Muscle of leg (tissue), 16 donors: ENCODE measurements at places on chromosomes 16 and 17. TPM values are rescaled to one million over a fixed set of nuclear protein-coding genes. Genes with fewer than 3 reads are reported as not detected.

DNA sequence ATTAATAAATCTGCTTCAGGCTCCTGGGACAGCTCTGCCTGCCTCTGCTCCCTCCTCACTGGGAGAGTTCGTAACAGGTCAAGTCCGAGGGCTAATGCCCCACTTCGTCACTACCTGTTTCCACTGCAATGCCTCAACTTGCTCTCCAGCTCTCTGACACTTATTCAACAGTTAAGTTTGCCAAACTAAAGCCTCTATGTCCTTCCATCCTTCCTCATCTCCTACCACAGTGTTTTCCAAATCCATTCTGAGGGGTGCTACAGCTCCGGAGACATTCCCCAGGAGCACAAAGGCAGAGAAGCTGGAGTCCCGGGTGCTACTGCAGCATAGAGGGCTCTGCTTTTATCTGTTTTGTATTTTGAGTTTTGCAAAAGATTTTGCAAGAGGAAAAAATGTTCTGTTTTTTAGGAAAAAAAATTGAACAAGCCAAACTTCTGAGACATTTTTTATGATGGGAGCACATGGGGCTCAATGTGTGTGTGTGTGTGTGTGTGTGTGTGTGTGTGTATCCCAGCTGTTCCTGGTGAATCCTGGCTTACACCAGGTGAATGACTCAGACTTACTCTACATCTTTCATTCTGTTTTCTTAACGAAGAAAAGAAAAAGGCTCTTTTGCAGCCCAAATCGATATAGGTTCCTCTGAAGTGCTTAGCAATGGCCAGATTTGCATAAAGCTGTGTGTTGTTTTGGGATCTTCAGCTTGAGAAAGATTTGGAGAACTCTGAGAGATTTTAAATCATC, 46.1 kb upstream of the MYOCD start:
- no peaks in the 10 kb centered on the region for H3K36me3 ChIP-seq
- H3K27ac ChIP-seq, result no peak overlapping the region
- no peak for DNase-seq
- H3K27me3 ChIP-seq, result no peaks in the 10 kb centered on the region

DNA sequence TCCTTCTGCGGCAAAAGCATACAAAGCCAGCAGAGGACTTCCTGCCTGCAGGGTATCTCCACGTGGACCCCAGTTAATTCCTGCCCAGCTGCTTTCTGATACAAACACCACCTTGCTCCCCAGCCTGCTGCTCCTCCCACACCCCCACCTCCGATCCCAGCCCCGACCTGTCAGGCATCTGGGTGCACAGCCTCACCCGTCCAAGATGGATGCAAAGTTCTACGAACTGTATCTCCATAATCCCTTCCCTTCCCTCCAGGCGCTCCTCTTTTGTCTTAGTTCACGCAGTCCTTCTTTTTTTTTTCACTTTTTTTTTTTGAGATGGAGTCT, 15.6 kb upstream of the FOXJ1 start:
- no peaks in the 10 kb centered on the region for H3K27me3 ChIP-seq
- no peak overlapping the region for H3K4me3 ChIP-seq
- no peak for DNase-seq
- no peaks in the 10 kb centered on the region for H3K36me3 ChIP-seq
- peaks cover 11% of the 10 kb centered on the region for H3K4me1 ChIP-seq
- H3K27ac ChIP-seq, result no peak overlapping the region

DNA sequence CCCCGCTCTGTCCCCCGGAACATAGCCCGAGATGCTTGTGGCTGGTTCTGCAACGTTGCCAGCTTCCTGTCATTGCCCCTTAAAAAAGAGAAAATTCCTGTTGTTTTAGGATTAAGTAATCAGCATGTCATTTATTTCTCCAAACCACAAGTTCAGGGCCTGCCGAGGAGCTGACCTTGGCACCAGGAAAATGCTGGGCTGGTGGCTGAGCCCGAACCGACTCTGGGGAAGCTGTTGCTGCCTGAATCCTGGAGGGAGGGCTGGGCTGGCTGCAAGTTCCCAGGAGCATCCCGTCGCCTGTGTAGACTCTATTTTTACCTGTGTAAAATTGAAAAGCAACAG, 130.9 kb upstream of the FOXF1 start:
- no peak for DNase-seq
- no peak overlapping the region for H3K4me3 ChIP-seq
- peaks cover 40% of the 10 kb centered on the region for H3K27me3 ChIP-seq
- H3K27ac ChIP-seq, result no peak overlapping the region

DNA sequence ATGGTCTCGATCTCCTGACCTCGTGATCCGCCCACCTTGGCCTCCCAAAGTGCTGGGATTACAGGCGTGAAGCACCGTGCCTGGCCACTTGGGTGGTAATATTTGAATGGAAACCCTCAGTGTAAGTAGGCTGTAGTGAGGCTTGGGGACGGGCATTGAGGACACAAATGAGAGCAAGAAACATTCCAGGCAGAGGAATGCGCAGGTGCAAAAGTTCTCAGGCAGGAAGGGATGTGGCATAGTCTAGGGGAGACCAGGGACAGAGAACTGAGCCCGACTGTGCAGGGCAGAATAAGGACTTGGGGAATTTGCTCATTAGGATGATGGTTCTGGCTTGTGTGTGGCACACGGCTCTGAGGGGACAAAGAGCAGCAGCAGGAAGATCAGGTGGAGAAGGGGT, 54.8 kb downstream of the GRB2 start:
- no peak overlapping the region for H3K27ac ChIP-seq
- no peaks in the 10 kb centered on the region for H3K27me3 ChIP-seq
- H3K4me3 ChIP-seq, result no peak overlapping the region
- no peaks in the 10 kb centered on the region for H3K36me3 ChIP-seq

- H3K4me3 ChIP-seq, result no peak overlapping the region
- DNase-seq, result peak; percentile 54
- H3K27me3 ChIP-seq, result no peaks in the 10 kb centered on the region
- H3K4me1 ChIP-seq, result peaks cover 9% of the 10 kb centered on the region
- H3K27ac ChIP-seq, result peak overlapping the region; percentile 25
These were observed 8.3 kb upstream of the HEATR6 start for GRCh38 chr17:60086818-60087591.

DNA sequence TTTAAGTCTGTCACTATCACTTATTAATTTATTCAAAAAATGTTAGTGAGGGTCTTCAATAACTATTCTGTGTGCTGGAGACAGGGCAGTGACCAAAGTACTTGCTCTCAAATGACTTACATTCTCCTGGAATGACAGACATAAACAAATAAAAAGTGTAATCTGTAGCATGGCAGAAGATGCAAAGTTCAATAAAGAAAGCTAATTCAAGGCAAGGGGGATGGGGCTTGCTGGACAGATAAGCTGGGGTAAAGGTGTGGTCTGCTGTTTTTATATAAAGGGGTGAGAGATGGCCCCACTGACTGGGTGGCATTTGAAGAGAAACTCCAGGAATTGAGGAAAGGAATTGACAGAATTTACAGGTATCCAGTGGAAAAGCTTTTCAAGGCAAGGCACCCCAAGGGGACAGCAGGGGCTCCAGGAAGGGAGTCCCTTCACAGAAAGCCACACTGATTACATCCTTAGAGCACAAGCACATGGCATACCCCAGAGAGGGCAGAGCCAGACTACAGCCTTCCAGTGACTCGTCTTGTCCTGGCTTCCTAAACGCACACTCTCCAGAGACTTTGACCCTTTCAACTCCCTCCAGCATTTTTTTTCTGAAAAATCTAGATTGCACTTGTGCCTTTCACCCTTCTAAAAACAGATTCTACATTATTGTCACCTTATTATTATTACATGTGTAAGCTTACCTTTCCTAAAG, 123.7 kb upstream of the HS3ST3A1 start:
- no peaks in the 10 kb centered on the region for H3K4me1 ChIP-seq
- no peaks in the 10 kb centered on the region for H3K27me3 ChIP-seq
- DNase-seq, result no peak
- H3K27ac ChIP-seq, result no peak overlapping the region
- H3K4me3 ChIP-seq, result no peak overlapping the region

DNA sequence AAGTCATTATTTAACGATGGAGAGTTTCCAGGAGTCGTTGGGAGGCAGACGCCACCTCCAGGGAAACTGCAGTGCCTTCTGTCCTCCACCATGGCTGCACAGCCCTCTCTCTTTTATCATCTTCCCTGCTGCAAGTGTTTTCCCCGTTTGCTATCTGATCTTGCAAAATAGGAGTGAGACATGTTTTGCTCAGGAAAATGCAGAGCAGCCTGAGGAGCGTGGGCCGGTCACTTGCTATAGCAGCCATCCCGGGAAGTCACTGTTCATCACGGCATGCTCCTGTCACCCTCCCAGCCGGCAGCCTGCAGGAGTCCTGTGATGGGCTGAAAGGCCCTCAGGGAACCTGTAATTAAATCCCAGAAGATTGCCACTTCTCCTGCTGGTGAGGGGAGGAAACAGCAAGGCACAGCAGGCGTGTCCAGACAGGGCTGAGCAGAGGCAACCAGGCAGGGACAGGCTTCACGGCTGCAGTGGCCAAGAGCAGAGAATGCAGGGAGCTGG, 143.1 kb downstream of the GSG1L start:
- no peaks in the 10 kb centered on the region for H3K36me3 ChIP-seq
- no peak overlapping the region for H3K4me3 ChIP-seq
- DNase-seq, result no peak
- H3K27ac ChIP-seq, result no peak overlapping the region

GRCh38 chr16:85445064-85445778, 167.9 kb upstream of the GSE1 start:
- no peaks in the 10 kb centered on the region for H3K27me3 ChIP-seq
- DNase-seq, result no peak
- no peak overlapping the region for H3K4me3 ChIP-seq
- peaks cover 66% of the 10 kb centered on the region for H3K4me1 ChIP-seq
- no peak overlapping the region for H3K27ac ChIP-seq

GRCh38 chr16:64704386-64704785, 417.5 kb downstream of the CDH11 start:
- H3K27me3 ChIP-seq, result no peaks in the 10 kb centered on the region
- DNase-seq, result peak; percentile 75
- H3K27ac ChIP-seq, result no peak overlapping the region
- no peak overlapping the region for H3K4me3 ChIP-seq
- H3K4me1 ChIP-seq, result no peaks in the 10 kb centered on the region

DNA sequence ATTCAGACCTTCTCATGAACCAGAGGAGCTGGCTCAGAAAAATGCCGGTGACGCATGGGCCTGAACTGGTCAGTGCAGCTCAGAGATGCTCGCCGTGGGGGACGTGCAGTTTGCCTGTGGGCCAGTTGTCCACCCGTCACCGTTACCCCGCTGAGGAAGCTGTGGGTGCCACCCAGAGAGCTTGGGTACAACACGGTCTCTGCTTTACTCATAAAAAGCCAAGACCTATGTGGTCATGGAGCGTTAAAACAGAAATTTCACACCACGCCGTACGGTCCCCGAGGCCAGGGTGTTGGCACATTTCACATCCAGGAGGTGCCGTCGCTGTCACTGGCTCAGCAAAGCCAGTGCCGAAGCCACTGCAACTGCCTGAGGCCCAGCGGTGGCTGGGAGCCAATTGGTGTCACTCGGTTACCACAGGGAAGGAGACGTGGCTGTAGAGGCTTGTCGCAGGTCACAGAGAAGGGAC, 120.9 kb downstream of the METRNL start:
- H3K4me1 ChIP-seq, result peaks cover 73% of the 10 kb centered on the region
- no peaks in the 10 kb centered on the region for H3K36me3 ChIP-seq
- peak overlapping the region; percentile 74 for H3K27ac ChIP-seq
- DNase-seq, result peak; percentile 57

- no peak for DNase-seq
- H3K27me3 ChIP-seq, result no peaks in the 10 kb centered on the region
- H3K4me1 ChIP-seq, result peaks cover 14% of the 10 kb centered on the region
- no peak overlapping the region for H3K27ac ChIP-seq
- no peaks in the 10 kb centered on the region for H3K36me3 ChIP-seq
These were observed 22.2 kb upstream of the PIK3R6 start for GRCh38 chr17:8889458-8890210.

- DNase-seq, result no peak
- H3K4me1 ChIP-seq, result peaks cover 4% of the 10 kb centered on the region
- peaks cover 8% of the 10 kb centered on the region for H3K27me3 ChIP-seq
- H3K36me3 ChIP-seq, result no peaks in the 10 kb centered on the region
- H3K4me3 ChIP-seq, result no peak overlapping the region
These were observed 36.3 kb upstream of the CDH1 start for GRCh38 chr16:68700831-68701230.

The C17orf100 gene
- total RNA-seq, result 0.98 TPM

The SMIM36 gene
- total RNA-seq, result not detected

The ENPP7 gene
- not detected for total RNA-seq

The DNAH3 gene
- total RNA-seq, result 0.13 TPM

The KRTAP2-3 gene
- not detected for total RNA-seq

The TIGD7 gene
- 11.0 TPM for total RNA-seq

The LUC7L3 gene
- total RNA-seq, result 76.3 TPM

The CCL8 gene
- 0.44 TPM for total RNA-seq
